ENCODE measurements at places on chromosomes 7 and 10.

GRCh38 chr10:81843042-81843441, 32.0 kb upstream of the NRG3 start:
- no peak for DNase-seq

DNA sequence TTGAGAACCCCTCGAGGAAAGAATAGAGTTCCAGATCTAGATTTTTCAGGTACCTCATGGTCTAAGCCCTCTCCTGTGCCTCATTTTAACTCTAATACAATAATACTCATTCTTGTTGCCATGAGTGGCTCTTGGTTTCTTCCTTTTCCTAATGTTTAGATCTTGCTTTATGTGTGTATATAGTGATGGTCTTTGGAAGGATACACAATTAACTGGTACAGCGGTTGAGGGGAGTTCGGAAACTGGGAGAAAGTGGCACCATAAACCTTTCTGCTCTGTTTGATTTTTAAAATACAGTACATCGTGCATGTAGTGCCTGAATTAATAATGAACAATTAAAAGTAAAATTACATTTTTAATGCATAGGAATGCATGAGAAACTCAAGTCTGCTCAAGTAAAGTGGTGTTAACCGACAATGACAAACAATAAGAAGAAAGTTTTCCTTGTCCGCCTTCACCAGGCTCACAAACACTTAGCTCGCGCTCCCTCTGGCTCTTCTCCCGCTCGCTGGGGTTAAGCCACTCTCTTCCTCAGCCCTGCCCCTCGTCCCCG, 386 bp upstream of the EIF4EBP2 start:
- DNase-seq, result no peak

DNA sequence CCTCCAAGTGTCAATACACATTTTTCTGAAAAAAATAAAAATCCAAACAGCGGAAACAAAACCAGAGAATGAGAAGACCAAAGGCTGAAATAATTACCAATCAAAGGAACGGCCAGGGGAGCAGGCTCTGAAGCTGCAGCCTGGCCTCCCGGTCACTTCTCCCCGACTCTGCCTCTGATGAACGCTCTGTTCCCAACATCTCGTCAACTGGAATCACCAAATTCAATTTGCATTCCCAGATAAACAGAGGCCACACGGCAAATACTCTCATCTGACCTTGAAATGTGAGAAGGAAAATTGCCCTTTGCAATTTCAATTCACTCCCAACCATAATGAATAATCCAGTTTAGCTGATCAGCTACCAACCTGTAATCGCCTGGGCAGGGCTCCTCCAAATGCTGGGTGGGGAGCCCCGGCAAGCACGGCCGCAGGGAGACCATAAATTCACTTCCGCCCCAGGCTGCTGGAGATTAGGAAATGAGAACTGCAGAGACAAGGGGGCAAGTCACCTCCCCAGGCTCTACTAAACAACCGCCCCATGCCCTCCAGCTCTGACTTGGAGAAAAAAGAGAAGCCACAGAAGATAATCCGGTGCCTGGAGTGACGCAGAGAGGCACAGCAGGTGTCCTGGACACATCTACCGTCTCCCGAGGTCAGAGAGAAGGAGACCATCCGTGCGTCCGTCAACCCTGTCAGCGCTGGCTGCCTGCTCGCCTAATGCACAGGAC, 153.2 kb downstream of the MAD1L1 start:
- DNase-seq, result no peak

- no peak for DNase-seq
Observed at GRCh38 chr7:25928549-25929330, 223.3 kb upstream of the NFE2L3 start.

DNA sequence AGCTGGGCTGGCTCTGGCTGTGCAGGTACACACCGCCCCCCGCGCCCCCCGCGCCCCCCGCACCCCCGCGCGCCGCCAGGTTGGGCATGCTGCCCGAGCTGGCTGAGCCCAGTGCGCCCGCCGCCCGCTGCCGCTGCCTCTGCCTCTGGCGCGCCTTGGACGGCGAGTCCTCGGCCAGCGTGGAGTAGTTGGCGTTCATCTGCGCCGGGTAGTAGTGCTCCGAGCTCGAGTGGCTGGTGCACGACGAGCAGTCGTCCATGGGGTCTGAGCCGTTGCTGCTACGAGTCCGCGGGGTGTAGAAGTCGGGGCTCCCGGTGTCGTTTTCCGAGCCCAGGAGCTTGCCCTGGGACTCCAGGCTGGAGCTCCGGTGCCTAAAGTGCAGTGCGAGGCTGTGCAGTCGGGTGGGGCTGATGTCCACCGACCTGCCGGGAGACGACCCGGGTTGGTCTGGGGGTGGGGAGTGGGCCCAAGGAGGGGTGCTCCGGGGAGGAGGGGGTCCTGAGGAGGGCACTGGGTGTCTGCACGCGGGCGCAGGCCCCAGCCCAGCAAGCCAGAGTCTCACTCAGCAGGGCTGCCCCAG, 70.4 kb downstream of the PRPF18 start:
- peak; percentile 70 for DNase-seq

- DNase-seq, result no peak
Observed at GRCh38 chr7:100823140-100823525, 4.2 kb downstream of the EPHB4 start.

GRCh38 chr7:91082038-91082437, 182.2 kb upstream of the FZD1 start:
- no peak for DNase-seq

DNA sequence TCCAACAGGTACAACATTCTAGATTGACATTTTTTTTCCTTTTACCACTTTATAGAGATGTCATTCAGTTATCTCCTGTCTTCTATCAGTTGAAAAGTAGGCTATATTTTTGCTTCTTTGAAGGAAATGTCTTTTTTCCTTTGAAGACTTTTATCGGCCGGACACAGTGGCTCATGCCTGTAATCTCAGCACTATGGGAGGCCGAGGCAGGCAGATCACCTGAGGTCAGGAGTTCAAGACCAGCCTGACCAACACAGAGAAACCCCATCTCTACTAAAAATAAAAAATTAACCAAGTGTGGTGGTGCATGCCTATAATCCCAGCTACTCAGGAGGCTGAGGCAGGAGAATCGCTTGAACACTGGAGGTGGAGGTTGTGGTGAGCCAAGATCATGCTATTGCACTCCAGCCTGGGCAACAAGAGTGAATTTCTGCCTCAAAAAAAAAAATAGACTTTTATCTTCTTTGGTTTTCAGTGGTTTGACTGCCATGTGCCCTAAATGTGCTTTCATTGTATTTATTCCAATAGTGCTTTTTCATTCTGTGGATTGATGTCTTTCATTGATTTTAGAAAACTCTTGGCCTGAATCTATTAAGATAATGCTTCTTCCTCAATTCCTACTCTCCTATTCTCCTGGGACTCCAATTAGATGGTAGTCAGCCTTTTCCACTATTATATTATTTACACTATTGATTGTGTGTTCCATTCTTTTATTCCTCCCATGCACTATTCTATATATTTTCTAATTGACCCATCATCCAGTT, 84.6 kb downstream of the IMMP2L start:
- no peak for DNase-seq

- DNase-seq, result no peak
Observed at GRCh38 chr10:77220150-77220549, 417.5 kb downstream of the KCNMA1 start.

- DNase-seq, result no peak
Observed at GRCh38 chr10:56844978-56845529, 484.0 kb upstream of the ZWINT start.

- no peak for DNase-seq
Observed at GRCh38 chr10:61904733-61905725, 3.5 kb downstream of the ARID5B start.

DNA sequence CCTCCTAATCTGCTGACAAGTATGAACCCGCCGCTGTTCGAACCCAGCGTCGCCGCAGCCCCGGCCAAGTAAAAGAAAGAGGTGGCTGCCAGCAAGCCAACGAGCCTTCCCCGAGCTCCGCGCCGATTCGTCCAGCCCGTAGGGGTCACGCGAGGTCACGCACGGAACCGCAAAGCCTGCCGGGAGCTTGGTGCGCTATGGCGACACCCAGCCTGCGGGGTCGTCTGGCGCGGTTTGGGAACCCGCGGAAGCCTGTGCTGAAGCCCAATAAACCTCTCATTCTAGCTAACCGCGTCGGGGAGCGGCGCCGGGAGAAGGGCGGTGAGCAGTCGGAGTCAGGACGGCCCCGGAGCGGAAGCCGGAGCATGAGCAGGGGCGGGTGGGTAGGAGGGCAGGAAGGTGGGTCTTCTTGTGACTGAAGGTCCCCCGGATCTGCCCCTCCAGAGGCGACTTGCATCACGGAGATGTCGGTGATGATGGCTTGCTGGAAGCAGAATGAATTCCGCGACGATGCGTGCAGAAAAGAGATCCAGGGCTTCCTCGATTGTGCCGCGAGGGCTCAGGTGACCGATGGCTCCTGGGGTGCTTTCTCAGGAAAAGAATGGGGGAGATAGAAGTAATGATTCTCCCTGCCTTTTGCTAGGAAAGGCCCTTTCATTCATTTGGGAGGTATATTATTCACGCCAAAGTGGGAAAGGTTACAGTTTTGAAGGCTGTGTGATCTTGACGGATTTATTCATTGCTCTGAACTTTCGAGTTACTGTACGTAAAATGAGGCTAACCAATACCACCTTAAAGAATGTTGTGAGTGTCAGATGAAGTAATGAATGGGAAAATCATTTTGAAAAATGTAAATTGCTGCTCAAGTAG, at the start of gene CHCHD1:
CHCHD1 (plus strand) TSS at position 170 of the 870 bp plus-strand sequence; CDS start at position 198, 28 bp downstream.
- peak; percentile 97 for DNase-seq

DNA sequence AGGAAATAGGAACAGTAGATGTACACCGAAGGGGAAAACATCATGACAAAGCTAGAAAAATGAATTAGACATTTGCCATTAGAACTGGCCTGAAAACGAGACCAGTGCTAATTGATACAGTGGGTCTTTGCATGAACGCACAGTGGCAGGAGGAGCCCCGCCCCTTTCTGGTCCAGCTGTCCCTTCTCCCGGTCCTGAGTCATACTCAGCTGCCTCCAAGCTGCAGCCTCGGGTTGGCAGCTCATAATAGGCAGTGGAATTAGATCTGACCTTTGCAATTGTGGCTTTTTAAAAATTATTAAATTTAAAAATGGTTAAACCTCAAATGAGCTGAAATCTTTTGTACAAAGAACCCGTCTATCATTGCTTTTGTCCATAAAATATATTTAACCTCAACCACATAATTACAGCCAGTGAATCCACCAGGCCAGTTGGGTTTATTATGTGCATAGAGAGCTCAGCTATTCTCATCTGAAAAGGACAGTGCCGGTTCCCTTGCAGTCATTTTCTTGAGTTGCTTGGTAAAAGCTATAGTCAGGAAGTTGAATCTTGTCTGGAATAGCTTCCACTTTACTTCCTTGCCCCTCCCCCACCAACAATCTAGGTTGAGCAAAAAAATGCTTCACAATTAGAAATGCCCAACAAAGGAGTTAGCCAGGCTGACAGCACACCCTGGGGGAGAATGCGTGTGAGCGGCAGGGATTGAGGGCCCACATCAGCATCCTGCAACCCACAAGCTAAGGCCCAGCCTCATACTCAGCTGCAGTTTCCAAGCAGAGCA, 147.1 kb downstream of the BUB3 start:
- DNase-seq, result no peak

DNA sequence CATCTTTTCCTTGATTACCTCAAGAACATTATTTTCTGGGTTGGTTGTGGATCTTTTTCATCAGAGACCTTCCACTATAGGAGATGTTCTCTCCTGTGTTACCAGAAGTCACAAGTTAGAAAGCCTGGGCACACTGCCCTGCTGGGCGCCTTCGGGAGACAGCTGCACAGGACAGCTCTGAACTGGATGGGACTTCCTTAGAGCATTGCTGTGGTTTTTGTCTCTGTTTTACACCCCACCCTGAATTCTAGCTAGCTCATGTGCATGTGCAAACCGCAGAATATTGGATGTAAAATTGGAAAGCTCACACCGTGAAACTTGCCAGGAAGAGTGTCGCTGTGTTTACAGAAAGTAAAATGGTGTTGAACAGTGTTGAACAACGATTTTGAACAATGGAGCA, 54.4 kb upstream of the SEC61G start:
- peak; percentile 79 for DNase-seq

DNA sequence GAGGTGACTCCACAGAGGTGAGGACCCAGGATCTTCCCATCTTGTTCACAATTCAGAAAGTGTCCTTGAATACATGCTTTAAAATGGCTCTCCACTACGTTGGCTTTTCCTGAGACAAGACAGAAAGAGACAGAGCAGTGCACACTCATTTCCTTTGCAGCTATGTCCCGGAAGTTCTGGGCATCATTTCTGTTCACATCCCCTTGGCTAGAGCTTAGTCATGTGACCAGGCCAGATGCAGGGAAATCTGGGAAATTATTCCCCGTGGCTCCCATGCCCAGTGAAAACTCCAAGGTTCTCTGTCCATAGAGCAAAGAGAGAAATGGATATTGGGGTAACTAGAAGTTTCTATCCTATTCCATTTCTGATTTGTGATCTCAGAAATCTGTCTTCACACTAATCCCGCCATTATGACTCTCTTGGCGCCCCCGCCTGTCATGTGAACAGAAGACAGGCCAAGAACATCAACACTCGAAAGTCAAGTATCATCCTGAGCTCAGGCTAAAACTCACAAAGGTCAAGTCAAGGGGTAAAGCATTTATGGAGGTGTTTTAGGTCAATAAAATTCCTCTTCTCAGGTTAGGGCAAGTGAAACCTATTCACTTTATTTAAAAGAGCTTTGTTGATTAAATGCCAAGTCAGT, 251.4 kb upstream of the HABP2 start:
- no peak for DNase-seq

GRCh38 chr7:77242554-77242953, 42.9 kb upstream of the FGL2 start:
- DNase-seq, result no peak

DNA sequence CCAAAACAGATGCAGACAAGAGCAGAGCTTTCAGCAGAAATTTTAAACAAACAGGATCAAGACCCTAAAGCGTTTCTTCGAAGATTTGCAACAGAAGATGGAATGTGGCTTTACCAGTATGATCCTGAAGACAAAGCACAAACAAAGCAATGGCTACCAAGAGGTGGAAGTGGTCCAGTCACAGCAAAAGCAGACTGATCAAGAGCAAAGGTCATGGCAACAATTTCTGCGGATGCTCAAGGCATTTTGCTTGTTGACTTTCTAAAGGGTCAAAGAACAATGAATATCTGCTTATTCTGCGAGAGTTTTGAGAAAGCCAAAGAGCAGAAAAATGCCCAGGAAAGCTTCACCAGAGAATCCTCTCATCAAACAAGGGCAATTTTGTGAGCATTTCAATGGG, 130.4 kb downstream of the MBL2 start:
- no peak for DNase-seq

GRCh38 chr7:12939694-12940093, 252.3 kb downstream of the ARL4A start:
- no peak for DNase-seq

DNA sequence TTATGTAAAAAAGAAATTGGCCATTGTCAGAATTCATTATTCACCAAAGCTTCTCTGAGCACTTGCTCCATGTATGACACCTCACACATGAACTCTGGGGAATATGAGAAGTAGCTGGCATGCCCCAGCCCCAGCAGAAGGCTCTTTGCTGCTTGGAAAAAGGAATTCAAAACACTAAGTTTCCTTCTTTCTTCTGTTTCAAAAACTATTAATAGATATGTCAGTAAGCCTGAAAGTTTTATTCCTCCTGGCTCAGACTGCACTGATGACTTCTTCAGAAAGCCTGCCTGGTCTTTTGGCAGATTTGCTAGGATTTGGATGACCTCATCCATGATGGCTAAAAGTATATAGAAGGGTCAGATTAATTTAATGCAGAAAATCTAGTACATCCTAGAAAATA, 511.0 kb downstream of the GFRA1 start:
- DNase-seq, result peak; percentile 45

- no peak for DNase-seq
Observed at GRCh38 chr7:86867163-86867762, 192.2 kb downstream of the ELAPOR2 start.

Data from Right ventricle myocardium inferior (tissue), 1 donor.